Testis (tissue), 5 donors: ENCODE measurements at places on chromosomes 16 and 17. TPM values are rescaled to one million over a fixed set of nuclear protein-coding genes. Genes with fewer than 3 reads are reported as not detected.

NLRC5 gene
- 14.9 TPM for total RNA-seq

IGF2BP1 gene
- 19.3 TPM for total RNA-seq

OR3A2 gene
- 27.4 TPM for total RNA-seq

CHST5 gene
- 0.55 TPM for total RNA-seq

ZNF778 gene
- total RNA-seq, result 32.9 TPM

NETO2 gene
- 23.5 TPM for total RNA-seq

GSPT1 gene
- total RNA-seq, result 78.5 TPM

MAF gene
- 84.6 TPM for total RNA-seq

SLC16A6 gene
- 1.5 TPM for total RNA-seq

VAMP2 gene
- total RNA-seq, result 66.3 TPM

SPATA33 gene
- 85.0 TPM for total RNA-seq

ASGR1 gene
- total RNA-seq, result 11.5 TPM

CDT1 gene
- total RNA-seq, result 19.1 TPM

MYH10 gene
- 34.1 TPM for total RNA-seq

PRRT2 gene
- 13.3 TPM for total RNA-seq

CAPNS2 gene
- total RNA-seq, result 0.74 TPM

SOX15 gene
- total RNA-seq, result 2.8 TPM

RUNDC3A gene
- total RNA-seq, result 53.1 TPM

CARD14 gene
- 6.1 TPM for total RNA-seq

CSH1 gene
- 0.71 TPM for total RNA-seq
